ENCODE measurements at places on chromosomes 16 and 17. TPM values are rescaled to one million over a fixed set of nuclear protein-coding genes. Genes with fewer than 3 reads are reported as not detected.

PDILT gene
- total RNA-seq, result not detected

COX11 gene
- 30.3 TPM for total RNA-seq

RASL10B gene
- 0.22 TPM for total RNA-seq

CHAD gene
- not detected for total RNA-seq

OGFOD1 gene
- 14.8 TPM for total RNA-seq

NAGS gene
- total RNA-seq, result 0.56 TPM

CAMKK1 gene
- total RNA-seq, result 4.8 TPM

RNF213 gene
- total RNA-seq, result 312 TPM

PLEKHG4 gene
- total RNA-seq, result 14.0 TPM

MT1A gene
- not detected for total RNA-seq

HS3ST6 gene
- total RNA-seq, result not detected

CCL8 gene
- not detected for total RNA-seq

ANKRD13B gene
- total RNA-seq, result 3.0 TPM

SHCBP1 gene
- 1.1 TPM for total RNA-seq

SOCS1 gene
- 71.3 TPM for total RNA-seq

PITPNM3 gene
- 0.41 TPM for total RNA-seq

KLHL10 gene
- total RNA-seq, result not detected

NPB gene
- total RNA-seq, result not detected

HSD11B2 gene
- total RNA-seq, result not detected

DNA sequence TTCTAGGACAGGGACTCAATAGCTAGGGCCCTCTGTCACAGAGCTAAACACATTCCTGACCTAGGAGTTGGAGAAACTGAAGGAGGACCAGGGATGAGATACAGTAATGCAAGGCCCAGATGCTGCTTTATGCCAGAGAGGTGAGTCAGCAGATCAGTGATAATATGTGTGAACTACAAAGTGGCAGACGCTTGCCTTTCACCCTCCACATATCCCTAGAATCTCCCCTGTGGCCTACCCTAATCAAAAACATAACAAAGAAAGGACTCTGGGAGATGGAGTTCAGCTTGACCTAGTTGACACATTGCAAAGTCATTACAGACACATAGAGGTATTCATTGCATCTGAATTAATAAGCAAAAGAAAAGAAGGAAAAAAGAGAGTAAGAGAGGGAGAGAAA, 417.6 kb upstream of the DYNLRB2 start:
- no peak for DNase-seq
- H3K4me3 ChIP-seq, result no peak overlapping the region
- peaks cover 2% of the 10 kb centered on the region for H3K27me3 ChIP-seq
- no peaks in the 10 kb centered on the region for H3K4me1 ChIP-seq
- no peaks in the 10 kb centered on the region for H3K36me3 ChIP-seq
- H3K27ac ChIP-seq, result no peak overlapping the region

DNA sequence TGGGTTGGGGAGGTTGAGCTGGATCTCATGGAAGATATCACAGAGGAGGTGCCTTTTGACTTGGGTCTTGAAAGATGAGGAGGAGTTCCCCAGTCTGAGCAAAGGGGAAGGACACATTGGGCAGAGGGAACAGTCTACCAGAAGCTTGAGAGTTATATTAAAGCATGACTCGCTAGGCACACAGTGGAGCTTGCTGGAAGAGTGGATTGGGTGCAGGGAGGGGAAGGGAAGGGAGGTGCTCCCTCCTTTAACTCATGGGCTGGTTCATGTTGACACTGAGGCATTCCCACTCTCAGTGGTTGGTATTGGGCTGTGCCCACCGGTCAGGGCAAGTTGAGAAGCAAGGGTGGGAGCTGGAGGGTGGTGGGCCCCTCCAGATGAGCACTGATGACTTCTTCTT, 5.9 kb downstream of the TMEM98 start:
- no peak overlapping the region for H3K4me3 ChIP-seq
- no peaks in the 10 kb centered on the region for H3K36me3 ChIP-seq
- H3K4me1 ChIP-seq, result peaks cover 7% of the 10 kb centered on the region

GRCh38 chr17:8315764-8316217, 5.8 kb downstream of the ARHGEF15 start:
- peaks cover 5% of the 10 kb centered on the region for H3K27me3 ChIP-seq
- no peaks in the 10 kb centered on the region for H3K36me3 ChIP-seq
- no peak for DNase-seq
- H3K4me3 ChIP-seq, result no peak overlapping the region

DNA sequence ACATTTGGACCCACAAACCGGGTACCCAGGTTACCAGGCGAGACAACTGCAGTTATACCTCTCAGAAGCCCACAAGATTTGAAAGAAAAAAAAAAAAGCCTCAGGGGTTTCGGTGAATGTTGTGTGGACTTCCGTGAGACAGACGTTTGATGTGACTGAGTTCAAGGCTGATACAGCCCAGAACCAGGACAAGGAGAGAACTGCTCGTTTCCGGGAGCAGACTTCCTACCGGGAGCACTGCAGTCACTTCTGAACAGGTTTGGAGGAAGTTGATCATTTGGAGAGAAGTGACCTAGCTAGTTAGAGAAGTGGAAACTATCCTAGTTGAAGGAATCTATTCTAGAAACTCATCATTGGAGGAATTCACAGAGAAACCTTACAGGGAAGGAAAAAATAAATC, 847 bp downstream of the CKLF start:
- H3K27ac ChIP-seq, result peak overlapping the region; percentile 81
- H3K27me3 ChIP-seq, result no peaks in the 10 kb centered on the region
- DNase-seq, result no peak
- peak overlapping the region; percentile 85 for H3K4me3 ChIP-seq

DNA sequence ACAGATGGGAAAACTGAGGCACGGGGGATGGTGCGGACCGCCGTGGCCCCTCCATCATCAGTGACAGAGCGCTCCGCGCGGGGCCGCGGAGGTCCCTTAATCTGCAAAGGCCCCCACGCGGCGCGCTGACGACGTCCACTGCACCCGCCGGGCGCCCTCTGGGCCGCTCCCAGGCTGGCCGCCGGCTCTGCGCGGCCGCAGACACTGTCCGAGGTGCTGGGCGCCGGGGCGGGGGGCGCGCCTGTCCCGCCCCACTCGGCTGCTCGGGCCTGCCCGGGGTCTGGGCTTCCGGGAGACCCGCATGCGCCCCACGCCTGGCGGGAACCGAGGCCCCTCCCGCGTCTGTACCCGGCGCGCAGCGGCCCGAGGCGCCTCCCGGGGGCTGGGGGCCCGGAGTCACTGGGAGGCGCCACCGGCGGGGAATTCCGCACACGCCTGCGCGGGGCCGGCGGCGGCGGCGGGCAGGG, 550 bp upstream of the RNF213 start:
- no peaks in the 10 kb centered on the region for H3K27me3 ChIP-seq
- DNase-seq, result peak; percentile 60
- H3K4me1 ChIP-seq, result peaks cover 72% of the 10 kb centered on the region

DNA sequence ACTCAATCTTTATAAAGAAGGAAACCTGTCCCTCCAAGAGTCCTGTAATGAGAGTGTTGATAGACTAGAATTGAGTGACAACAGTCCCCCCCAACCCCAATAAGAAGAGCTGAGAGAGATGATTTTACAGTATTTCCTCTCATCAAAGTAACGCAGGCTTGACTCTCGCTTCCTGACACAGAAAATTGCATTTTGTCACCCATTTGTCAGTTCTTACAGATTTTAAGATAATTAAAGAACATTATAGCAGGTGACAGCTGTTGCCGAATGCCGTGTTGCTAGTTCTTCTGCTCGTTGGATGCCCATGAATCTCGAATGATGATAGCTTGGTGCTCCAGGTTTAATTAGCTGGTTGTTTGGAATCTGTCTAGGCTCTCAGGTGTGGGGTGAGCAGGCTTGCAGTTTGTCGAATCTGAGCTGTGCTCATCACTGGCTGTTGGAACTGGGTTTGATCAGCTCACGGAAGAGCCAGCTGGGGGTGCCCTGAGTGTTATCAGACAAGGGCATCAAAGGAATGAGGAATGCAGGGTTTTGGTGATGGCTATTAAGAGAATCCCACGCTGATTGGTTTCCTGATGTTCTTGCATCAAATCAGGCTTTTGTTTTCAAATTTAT, 84.8 kb upstream of the CPHXL start:
- H3K4me1 ChIP-seq, result no peaks in the 10 kb centered on the region
- no peak overlapping the region for H3K27ac ChIP-seq

- no peaks in the 10 kb centered on the region for H3K27me3 ChIP-seq
- no peak for DNase-seq
- H3K27ac ChIP-seq, result no peak overlapping the region
- H3K4me1 ChIP-seq, result no peaks in the 10 kb centered on the region
- H3K36me3 ChIP-seq, result no peaks in the 10 kb centered on the region
- H3K4me3 ChIP-seq, result no peak overlapping the region
Observed at GRCh38 chr17:41750862-41751261, 16.4 kb upstream of the HAP1 start.

- H3K27ac ChIP-seq, result no peak overlapping the region
- peaks cover 4% of the 10 kb centered on the region for H3K27me3 ChIP-seq
- H3K4me3 ChIP-seq, result no peak overlapping the region
Observed at GRCh38 chr17:34436607-34437006, 73.6 kb upstream of the CCL1 start.

GRCh38 chr16:79595231-79595641, 5.3 kb downstream of the MAF start:
- no peaks in the 10 kb centered on the region for H3K27me3 ChIP-seq
- peaks cover 9% of the 10 kb centered on the region for H3K4me1 ChIP-seq
- no peak overlapping the region for H3K27ac ChIP-seq
- peak overlapping the region; percentile 77 for H3K4me3 ChIP-seq
- no peak for DNase-seq

- H3K27ac ChIP-seq, result no peak overlapping the region
- DNase-seq, result no peak
- peaks cover 32% of the 10 kb centered on the region for H3K4me1 ChIP-seq
- no peak overlapping the region for H3K4me3 ChIP-seq
- no peaks in the 10 kb centered on the region for H3K27me3 ChIP-seq
Observed at GRCh38 chr17:82225368-82226029, 3.3 kb upstream of the SLC16A3 start.

DNA sequence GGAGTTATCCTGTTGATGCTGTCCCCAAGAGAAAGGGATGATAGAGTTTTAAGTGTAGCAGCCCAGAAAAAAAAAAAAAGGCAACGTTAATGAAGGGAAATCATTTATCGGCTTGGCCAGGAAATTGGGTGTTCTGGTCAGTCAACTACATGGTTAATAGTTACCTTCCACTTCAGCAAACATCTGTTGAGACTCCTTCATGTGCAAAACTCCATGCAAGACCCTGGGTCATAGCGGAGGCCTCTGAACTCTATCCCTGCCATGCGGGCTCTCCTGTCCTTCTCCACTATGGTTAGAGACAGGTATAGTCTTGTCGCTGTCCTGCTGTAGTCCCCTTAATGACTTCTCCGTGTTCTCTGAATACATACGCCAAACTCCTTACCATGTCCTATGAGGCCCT, 3.5 kb upstream of the LYRM9 start:
- peaks cover 16% of the 10 kb centered on the region for H3K4me1 ChIP-seq
- no peak overlapping the region for H3K27ac ChIP-seq
- no peaks in the 10 kb centered on the region for H3K27me3 ChIP-seq
- no peak for DNase-seq

GRCh38 chr16:23700509-23700908, 12.5 kb downstream of the ERN2 start:
- H3K27ac ChIP-seq, result no peak overlapping the region
- peaks cover 8% of the 10 kb centered on the region for H3K4me1 ChIP-seq
- no peaks in the 10 kb centered on the region for H3K36me3 ChIP-seq

GRCh38 chr17:2085648-2085949, 30.7 kb downstream of the HIC1 start:
- DNase-seq, result no peak
- H3K27me3 ChIP-seq, result no peaks in the 10 kb centered on the region
- H3K36me3 ChIP-seq, result peaks cover 49% of the 10 kb centered on the region
- no peak overlapping the region for H3K27ac ChIP-seq

GRCh38 chr17:44745301-44745700, 13.5 kb upstream of the ADAM11 start:
- no peaks in the 10 kb centered on the region for H3K4me1 ChIP-seq
- H3K27me3 ChIP-seq, result no peaks in the 10 kb centered on the region
- no peak for DNase-seq
- H3K27ac ChIP-seq, result no peak overlapping the region

DNA sequence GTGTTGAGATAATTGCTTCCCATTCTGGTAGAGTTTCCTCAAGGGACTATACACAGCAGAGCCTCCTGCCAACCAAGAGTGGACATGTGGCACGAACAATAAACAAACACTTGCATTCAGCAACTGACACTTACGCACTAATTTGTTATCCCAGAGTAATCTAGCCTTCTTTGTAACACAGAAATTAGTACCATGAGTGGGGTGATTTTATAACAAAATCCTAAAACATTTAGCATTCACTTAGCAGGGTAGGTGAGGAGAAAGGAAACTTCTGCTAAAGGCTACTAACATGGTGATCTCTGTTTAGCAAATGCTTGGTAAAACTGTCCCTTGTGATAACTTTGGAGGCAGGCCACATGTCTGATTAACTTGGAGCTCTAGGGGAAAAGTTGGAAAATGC, 325.2 kb downstream of the HS3ST4 start:
- H3K4me1 ChIP-seq, result no peaks in the 10 kb centered on the region
- no peaks in the 10 kb centered on the region for H3K36me3 ChIP-seq
- H3K27me3 ChIP-seq, result no peaks in the 10 kb centered on the region
- DNase-seq, result no peak
- no peak overlapping the region for H3K4me3 ChIP-seq

DNA sequence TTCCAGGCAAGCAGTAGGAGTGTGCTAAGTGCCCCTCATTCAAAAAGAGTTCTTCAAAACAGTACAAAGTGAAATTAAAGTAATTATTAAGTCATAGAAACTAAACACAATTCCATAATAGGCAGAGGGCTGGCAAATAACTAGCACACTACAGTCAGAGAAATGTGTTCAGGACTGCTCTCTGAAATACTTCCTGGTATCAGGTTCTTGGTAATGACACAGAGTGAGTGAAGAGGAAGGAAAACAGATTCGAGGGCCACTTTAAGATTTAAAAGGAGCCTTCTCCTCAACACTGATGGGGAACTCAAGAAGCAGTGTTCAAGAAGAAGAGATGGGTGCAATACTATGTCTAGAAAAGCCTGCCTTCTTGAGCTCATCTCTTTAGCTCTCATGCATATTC, 139.2 kb downstream of the TOX3 start:
- no peaks in the 10 kb centered on the region for H3K27me3 ChIP-seq
- no peaks in the 10 kb centered on the region for H3K4me1 ChIP-seq
- H3K36me3 ChIP-seq, result no peaks in the 10 kb centered on the region
- H3K4me3 ChIP-seq, result no peak overlapping the region

- H3K27ac ChIP-seq, result no peak overlapping the region
- no peak overlapping the region for H3K4me3 ChIP-seq
- H3K4me1 ChIP-seq, result no peaks in the 10 kb centered on the region
- DNase-seq, result peak; percentile 27
Observed at GRCh38 chr17:28612936-28613872, 781 bp downstream of the RSKR start.

GRCh38 chr17:41547921-41548843, 20.1 kb upstream of the KRT19 start:
- peak overlapping the region; percentile 42 for H3K4me3 ChIP-seq
- DNase-seq, result no peak
- H3K27me3 ChIP-seq, result no peaks in the 10 kb centered on the region
- no peak overlapping the region for H3K27ac ChIP-seq
- no peaks in the 10 kb centered on the region for H3K36me3 ChIP-seq

DNA sequence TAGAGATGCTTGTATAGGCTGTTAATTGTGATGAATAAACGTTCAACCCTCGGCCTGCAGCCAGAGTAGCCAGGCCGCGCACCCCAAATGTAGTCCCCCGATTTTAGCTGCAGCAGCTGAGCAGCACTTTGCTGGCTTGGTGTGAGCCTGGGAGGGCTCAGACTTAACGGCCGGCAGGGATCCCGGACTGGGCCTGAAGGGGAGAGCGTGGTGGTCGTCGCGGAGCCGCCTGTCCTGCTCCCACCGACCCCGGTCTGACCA, 11.9 kb downstream of the ZNF629 start:
- DNase-seq, result no peak
- no peak overlapping the region for H3K27ac ChIP-seq
- H3K27me3 ChIP-seq, result no peaks in the 10 kb centered on the region
- H3K4me3 ChIP-seq, result peak overlapping the region; percentile 55
- H3K4me1 ChIP-seq, result peaks cover 20% of the 10 kb centered on the region

Measured in CD4-positive, alpha-beta T cell (primary cell).